ENCODE measurements at places on chromosomes 4 and X. TPM values are rescaled to one million over a fixed set of nuclear protein-coding genes. Genes with fewer than 3 reads are reported as not detected.
A peak's percentile ranks its signal among the peaks of the same experiment; 100 is the strongest.

POU3F4 gene
- total RNA-seq: not detected

NKX6-1 gene
- not detected for total RNA-seq

GABRQ gene
- 0.98 TPM for total RNA-seq

LRRC66 gene
- 0.84 TPM for total RNA-seq

TMEM156 gene
- 8.6 TPM for total RNA-seq

VCX3A gene
- not detected for total RNA-seq

FAAH2 gene
- 0.59 TPM for total RNA-seq

PRR32 gene
- total RNA-seq: not detected

OTUD6A gene
- total RNA-seq: not detected

FAT4 gene
- 17.7 TPM for total RNA-seq

PF4V1 gene
- not detected for total RNA-seq

DNA sequence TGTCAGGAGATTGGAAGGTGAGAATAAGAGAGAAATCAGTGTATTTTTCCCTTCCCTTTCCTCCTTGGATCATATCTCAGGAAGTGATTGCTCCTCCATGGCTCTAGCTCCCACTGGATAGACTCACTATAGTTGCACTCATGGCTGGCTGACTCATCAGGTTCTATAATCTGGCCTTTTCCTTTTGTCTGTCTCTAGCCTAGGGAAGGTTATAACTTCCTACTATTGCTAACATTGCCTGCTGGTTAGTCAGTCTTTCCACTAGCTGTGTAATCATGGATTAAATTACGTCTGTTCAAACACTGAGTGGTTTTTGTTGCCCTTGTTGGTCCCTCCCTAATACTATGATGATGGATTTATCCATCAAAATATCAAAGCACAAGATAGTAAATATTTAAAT, 195.5 kb upstream of the VEGFC start:
- DNase-seq: no peak

DNA sequence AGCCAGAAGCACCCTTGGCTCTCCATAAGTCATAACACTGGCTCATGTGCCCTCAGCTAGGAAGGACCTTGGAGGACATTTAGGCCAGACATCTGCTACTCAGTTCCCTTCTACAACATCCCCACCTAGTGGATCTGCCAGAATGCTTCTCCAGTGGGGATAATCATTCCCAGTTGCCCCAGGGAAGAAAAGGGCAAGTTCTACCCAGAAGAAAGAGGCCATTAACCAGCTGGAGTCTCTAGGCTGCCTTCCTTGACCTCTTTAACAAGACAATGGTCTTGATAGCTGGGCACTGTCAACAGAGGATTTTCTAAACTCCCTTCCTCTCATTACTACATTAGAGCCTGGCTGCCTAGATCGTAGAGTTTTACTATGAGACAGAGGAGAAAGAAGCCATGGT, 42.0 kb downstream of the LGI2 start:
- DNase-seq: no peak

GRCh38 chr4:108247387-108248049, 78.8 kb upstream of the LEF1 start:
- DNase-seq: no peak

DNA sequence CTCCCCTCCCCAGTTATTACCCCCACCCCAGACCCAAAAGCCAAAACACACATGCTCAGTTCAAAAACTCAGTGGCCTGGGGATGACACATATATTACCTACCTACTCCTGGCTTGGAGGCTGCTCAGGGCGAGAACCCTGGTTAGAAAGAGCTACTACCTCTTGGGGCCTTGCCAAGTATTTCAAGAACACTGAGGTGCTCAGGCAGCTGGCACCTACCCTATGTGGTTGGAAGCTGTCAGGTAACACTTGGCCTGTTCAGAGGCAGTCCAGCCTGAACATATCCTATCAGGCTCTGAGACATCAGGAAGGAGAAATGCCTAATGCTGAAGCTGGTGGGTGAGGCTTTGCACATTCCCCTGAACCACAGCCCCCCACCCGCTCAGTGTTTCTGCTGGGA, 4.9 kb downstream of the BCAP31 start:
- DNase-seq: no peak

- DNase-seq: no peak
Measured at GRCh38 chr4:185740471-185740873, 71.5 kb downstream of the SORBS2 start.

GRCh38 chr4:149245333-149245732, 570.3 kb downstream of the IQCM start:
- DNase-seq: no peak

GRCh38 chr4:76341063-76341462, 34.5 kb downstream of the STBD1 start:
- DNase-seq: no peak

DNA sequence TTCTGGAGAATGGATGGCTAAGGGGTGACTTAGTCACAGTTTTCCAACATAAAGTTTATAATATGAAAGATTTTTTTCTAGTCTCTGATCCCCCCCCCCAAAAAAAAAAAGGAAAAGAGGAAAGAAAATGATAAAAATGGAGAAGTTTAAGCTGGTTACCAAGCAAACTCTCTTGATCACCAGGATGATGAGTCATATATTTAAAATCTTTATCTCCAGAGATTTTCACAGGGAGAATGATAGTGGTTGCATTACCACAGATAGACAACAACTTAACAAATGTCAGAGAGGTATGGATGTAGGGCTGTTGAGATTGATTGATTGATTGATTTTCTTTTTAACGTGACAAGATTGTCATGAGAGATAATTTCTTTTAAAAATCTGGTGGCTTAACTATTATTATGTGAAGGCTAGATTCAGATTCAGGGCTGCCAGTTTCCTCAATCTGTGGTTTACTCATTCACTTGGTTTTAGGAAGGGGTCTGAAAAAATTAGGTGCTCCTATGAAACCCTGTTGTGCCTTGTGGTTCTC, 13.3 kb upstream of the TEX13C start:
- DNase-seq: no peak

- no peak for DNase-seq
Measured at GRCh38 chr4:173932701-173933100, 350.8 kb downstream of the FBXO8 start.

- DNase-seq: no peak
Measured at GRCh38 chr4:23866450-23867075, 23.3 kb downstream of the PPARGC1A start.

DNA sequence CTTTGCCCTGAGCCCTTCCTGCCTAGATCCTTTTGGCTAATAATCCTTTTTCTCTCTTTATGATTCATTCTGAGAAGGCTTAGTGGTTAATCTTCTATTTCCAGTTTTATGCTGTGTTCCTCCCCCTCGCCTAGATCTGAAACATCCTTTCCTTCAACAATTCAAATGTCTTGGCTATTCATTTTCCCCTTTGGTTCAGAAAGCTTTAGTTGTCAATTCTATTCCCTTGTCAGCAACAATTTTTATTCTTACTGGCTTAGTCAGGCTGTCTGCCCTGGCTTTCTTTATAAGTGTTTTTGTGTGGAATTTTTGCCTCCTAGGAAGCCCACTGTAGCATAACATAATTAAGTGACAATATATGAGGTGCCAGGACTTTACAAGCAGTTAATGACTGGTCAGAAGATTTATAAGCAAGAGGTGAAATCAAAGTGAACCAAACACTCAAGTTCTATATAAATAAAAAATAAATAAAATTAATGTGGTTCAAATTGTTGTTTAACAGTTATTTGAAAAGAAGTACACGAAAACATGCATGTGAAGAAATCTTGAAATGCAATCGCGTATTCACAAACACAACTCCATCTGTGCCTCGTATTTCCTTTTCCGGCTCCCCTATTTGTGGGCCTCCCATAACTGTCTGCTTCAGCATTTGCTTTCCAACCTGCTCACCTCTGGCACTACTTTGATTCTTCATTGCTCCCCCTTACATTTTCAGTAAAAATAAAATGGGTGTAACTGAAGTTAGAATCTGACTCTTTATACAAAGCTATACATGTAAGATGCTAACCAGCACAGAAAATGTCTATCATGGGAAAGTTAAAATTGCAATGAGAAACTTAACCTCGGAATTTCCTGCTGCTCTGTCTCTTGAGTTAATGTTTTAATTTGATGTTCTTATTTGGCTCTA, 235.4 kb downstream of the SPRY1 start:
- DNase-seq: no peak

DNA sequence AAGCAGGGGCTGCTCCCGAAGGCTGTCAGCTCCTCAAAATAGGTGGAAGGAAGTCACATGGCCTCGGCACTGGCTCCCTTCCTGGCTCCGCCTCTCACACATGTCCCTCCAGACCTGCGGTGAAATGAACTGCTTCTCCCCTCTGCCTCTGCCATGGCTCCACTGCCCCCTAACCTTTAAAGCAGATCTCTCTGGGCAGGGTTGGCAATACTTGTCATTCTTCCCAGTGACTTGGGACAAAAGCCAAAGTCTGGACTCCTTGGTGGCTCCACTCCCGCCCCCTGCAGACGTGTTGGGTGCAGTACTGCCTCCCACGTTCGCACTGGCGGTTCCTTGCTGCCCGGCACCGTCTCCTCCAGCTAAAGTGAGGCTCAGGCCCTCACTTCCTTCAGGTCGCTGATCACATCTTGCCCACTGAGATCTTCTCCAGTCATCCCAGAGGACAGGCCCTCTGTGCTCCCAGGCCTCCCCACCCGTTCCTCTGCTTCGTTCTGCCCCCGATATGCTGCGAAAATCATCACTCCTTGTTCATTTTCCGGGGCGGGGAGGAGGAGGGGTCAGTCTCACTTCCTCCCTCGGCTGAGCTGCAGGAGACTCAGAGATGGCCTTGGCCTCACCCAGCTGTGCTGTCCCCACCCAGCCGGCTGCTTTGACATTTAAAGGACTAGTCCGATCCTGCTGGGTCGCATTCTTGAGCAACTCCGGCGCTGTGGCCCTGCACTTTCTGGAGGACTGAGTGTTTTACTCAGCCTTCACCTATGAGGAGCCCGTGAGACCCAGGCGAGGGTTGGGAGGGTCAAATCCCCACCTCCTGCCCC, 97.4 kb downstream of the PHKA2 start:
- DNase-seq: peak; percentile 51

- no peak for DNase-seq
Measured at GRCh38 chrX:41759817-41760216, 35.8 kb downstream of the GPR82 start.

DNA sequence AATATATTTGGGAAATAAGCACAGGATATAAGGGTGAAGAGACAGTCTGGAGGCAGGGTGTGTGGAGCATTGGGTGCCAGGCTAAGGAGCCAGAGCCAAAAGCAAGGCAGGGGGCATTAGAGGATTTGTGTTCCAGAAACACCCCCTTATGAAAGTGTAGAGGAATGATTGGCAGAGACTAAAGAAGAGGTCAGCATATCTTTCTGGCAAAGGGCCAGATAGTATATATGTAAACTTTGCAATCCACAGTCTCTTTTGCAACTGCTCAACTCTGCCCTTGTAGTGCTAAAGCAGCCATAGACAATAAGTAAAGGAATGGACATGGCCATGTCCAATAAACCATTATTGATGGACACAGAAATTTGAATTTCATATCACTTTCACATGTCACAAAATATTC, 3.6 kb upstream of the SLC9A6 start:
- no peak for DNase-seq

DNA sequence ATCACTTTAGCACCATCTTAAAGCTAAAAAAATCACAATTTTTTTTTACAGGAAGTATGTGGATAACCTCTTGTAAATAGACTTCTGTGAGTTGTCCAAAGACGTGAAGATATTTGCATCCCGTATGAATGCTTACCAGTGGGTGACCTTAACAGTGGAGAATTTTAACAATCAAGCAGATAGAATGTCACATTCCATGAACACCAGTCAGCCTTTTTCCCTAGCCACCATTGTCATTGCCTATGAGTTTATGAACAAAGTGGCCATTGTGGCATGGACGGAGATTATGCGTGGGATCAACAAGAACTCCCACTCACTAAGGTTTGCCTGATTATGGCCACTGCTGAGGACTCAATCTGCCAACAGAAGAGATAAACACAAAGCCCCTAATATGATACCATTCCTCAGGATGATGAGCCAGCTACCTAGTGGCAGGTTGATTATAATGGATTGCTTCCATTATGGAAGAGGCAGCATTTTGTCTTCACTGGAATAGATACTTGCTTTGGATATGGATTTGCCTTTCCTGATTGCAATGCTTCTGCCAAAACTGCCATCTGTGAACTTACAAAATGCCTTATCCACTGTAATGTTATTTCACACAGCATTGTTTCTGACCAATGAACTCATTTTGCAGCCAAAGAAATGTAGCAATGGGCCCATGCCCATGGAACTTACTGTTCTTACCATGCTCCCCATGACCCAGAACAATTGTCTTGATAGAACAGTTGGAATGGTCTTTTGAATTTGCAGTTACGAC, 830.9 kb upstream of the NDST4 start:
- DNase-seq: no peak

GRCh38 chr4:181143250-181143854, 1099.8 kb upstream of the TENM3 start:
- DNase-seq: peak; percentile 83

DNA sequence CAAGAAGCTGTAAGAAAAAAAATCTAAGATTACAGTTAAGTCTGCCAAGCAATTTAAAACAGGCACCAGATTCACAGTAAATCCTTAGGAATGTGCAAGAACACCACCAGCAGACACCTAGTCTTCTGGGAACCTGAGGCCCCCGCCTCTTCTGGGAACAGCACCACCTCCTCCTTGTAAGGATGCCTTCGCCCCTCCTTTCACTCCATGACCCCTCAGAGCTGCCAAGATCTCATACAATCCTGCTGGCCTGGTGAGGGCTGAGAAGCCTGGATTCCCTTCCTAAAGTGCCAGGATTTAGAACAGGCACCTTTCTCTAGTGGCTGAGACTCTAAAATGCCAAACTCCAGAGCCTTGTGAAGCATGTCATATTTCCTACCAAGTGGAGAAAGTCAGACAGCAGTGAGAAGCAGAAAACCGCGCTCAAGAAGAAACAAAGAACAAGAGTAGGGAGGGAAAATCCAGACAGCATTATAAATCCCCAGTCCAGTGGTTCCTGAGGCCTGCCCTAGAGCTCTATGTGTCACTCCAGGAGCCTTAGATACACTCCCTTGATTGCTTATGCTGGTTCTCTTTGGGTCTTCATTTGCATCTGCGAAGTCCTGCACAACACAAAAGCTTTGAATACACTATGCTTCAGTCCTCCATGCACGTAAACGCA, 166.4 kb downstream of the TSPAN5 start:
- DNase-seq: no peak

DNA sequence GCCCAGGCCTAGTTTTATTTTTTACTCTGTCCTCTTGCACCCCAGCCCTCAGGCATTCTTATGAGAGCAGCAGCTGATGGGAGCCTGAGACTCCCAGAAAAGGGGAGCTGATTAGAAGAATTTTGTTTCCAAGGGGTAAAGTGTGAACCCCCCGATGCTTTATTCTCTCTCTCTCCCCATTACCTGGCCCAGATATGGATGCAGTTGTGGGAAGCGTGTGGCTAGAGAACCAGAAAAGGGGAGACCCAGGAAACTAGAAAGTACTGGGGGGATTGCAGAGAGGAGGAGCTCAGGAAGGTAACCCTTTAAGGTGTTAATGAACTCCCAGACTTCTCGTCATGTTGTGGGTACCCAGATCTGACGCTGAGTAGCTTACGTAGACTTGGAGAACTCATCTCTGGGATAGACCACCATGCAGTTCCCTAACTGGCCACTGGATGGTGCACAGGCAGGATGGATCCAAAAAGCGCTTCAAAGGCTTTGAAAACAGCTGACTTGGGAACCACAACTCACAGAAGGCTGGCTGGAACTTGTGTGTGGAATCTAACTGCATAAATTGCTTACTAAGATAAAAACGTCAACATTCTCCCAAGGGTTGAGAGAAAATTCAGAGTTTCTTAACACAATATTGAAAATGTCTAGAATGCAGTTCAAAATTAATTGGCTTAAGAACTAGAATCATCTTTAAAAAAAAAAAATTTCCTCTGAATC, 64.7 kb downstream of the TBC1D14 start:
- peak; percentile 95 for DNase-seq
